HTR-8/SVneo (cell line): ENCODE measurements at places on chromosomes 12 and 14.
A peak's percentile ranks its signal among the peaks of the same experiment; 100 is the strongest.

GRCh38 chr14:104370256-104370870 lies 209.2 kb upstream of the C14orf180 start:
- peak; percentile 29 for DNase-seq

- DNase-seq: no peak
Observed at GRCh38 chr14:67517083-67517482, 16.0 kb upstream of the PLEKHH1 start.

GRCh38 chr12:131927110-131928079 lies 1.7 kb upstream of the PUS1 start:
- DNase-seq: no peak

DNA sequence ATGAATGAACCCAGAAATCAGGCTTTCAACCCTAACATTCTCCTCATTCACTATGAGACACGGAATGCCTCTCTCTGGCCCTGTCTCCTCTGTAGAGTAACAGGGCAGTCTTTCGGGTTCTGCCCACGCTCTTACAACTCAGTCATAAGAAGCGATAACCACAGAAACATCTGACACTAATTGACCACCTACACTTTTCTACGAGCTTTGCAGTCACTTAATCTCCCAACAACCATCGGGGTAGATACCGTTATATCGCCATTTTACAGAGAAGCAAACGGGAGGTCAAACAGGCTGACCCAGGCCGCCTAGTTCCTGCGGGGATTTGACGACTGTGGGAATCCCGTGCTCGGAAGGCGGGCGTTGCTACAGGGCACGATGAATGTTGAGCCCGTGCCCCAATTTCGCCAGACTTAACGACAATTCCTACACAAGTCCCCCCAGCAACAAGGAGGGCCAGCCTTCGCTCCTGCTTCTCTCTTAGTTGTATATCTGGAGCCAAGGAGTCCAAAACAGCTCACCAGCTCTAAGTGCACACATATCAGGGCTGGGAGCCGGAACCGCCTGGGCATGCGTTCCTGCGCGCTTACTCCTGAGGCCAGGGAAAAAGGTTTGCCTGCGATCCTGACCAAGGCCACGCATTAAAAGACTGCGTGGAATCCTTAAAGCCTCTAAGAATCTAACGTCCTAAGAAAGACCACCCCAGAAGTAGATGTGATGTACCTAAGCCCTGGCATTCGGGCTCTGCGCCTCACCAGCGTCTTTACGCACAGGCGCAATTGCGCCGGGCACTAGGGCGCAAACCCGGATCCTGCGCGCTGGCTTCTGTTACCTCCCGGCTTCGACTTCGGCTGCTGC lies 38.7 kb upstream of the TBX5 start:
- no peak for DNase-seq

GRCh38 chr12:96094201-96094600 lies 58.8 kb upstream of the LTA4H start:
- DNase-seq: no peak

DNA sequence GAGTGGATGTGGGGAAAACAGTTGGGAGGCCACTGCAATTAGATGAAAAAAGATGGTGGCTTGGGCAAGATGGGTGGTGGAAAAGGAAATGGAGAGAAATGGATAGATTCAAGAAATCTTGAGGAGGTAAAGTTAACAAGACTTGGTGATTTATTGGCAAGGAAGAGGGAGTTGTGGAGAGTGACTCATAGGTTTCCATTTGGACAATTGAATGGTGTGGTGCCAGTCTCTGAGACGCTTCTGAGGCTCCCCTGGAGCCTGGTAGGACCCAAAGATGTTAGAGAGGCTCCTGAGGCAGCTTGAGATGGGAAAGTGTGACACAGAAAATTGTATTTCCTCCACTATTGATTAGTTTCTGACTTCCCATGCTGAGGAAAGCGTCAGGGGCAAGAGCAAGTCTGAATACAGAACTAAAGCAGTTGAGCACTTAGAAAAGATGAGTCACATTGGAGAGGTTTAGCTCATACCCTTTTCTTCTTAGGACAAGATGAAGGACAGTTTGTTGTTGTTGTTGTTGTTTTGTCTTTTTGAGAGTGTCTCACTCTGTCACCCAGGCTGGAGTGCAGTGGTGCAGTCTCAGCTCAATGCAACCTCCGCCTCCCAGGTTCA lies 4.5 kb downstream of the PRPF40B start:
- peak; percentile 28 for DNase-seq

DNA sequence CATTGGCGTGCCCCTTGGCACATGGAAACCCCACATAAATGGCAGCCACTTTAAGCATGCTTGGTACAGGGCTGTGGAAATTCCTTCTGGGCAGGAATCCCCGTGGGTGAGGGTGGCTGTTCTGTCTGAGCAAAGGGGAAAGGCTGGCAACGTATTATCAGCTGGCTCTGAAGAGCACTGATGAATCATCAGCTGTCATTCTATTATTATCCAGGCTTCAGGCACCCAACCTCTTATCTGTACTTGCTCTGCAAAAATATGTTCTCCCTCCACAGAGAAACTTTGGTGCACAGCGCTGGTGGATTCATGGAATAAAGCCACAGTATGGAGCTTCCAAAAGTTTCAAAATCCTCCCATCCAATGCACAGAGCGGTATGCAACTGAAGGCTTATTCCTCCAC lies 167.1 kb downstream of the TBX5 start:
- DNase-seq: no peak

DNA sequence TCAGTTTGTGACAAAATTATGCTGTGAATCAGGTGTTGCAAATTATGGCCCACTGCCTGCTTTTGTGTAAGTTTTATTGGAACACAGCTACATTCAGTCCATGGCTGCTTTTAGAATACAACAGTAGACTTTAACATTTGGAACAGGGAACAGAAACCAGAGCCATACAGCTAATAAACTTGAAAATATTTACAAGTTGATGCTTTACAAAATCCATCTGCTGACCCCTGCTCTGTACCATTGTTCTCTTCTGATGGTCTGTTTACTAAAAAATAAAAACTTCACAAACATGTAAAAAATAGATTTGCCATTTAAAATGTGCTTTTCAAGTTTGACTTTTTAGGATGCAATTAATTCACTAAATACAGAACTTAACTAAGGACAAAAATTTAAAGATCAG lies 20.8 kb downstream of the PSMA3 start:
- DNase-seq: no peak

DNA sequence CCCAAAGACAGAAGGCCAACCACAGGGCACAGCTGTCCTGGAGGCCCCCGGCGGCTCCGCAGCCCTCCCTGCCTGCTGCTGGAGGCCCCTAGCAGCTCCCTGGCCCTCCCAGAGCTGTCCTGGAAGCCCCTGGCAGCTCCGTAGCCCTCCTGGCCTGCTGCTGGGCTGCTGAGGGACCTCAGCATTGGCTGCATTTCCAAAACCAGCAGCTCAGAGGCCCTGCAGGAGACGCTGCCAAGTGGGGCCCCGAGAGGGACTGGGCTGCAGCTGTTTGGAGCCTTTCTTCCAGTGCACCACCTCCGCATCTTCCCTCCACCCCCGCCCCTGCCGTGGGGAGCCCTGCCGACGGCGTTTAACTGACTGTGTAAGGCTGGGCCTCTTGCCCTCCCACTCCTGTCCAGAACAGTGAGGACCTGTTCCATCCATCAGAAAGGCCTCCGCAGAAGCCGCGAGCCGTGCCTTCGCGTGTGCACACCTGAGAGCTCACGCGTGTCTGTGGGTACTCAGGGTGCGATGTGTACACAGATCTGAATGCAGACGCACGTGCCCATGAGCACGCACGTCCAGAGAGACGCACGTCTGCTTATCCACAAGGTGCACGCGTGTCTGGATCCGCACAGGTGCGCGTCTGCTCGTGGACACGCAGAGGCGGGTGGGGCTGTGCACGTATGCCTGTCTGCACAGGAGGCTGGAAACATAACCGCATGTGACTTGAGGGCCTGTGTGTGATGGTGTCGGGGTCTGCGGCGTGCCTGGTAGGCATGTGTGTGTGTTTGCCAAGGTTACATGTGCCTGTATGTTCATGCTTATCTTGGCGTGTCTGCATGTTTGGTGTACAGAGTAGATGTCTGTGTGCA lies 57.0 kb upstream of the FBRSL1 start:
- DNase-seq: no peak

GRCh38 chr14:98931911-98932310 lies 340.1 kb downstream of the BCL11B start:
- DNase-seq: no peak

DNA sequence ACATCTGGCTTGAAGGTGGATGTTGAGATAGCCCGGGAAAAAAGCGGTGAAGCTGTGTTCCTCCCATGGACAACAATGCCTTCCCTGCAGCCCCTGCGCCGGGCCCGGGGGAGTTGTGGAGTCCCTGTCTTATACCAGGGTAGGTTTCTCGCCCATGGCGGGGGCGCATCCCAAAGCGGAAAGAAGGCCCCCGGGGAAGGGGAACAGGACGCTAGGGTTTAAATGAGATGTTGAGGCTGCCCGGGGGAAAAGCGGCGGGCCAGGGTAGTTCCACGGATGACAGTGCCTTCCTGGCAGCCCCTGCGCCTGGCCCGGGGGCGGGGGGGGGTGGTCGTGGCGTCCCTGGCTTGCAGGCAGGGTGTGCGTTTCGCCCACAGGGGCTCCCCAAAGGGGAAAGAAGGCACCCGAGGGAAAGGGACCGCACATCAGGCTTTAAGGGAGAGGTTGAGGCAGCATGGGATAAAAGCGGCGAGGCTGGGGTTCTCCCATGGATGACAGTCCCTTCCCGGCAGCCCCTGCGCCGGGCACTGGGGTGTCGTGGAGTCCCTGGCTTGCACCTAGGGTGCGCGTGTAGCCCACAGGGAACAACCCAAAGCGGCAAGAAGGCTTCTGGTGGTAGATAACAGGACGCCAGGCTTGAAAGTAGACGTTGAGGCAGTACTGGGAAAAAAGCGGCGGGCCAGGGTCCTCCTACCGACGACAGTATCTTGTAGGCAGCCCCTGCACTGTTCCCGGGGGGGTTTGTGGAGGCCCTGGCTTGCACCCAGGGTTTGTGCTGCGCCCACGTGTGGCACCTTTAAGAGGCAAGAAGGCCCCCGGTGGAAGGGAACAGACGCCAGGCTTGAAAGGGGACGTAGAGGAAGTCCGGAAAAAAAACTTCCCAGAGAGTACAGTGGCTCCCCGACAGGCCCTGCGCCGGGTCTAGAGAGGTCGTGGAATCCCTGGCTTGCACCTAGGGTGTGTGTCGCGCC lies 160.8 kb upstream of the ALG10B start:
- DNase-seq: no peak

DNA sequence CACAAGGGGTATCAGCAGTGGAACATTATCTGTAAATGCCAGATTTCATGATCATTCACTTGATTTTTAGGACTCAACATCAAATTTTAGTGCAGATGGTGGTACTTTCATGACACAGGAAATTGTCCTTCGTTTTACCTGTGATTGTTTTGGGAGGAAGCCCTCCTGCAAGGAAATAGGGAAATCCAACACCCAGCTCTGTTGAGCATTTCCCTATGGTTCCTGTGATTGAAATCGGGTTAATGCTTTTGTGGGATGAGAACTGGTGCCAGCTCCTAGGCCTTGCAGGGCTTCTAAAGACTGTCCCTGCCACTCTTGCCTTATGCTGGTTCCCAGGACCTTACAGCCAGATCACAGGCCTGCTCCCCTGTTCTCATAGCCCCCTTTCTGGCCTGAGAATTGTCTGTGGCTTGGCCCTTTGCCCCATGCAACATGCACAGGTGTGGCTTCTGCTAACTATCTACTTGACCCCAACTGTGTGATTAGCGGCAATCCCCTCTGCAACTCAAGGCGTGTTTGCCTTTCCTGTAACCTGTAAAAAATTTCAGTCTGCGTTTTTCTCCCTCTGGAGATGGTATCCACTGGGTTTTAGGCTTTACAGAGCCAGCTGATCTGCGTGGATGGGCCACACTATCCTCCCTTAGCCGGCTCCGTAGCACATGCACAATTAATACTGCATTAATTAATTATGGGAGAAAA lies 112.5 kb downstream of the ETV6 start:
- DNase-seq: no peak

- DNase-seq: no peak
Observed at GRCh38 chr12:130110914-130111313, 51.4 kb upstream of the FZD10 start.

GRCh38 chr14:69133206-69134125 lies 19.5 kb downstream of the DCAF5 start:
- DNase-seq: peak; percentile 51

DNA sequence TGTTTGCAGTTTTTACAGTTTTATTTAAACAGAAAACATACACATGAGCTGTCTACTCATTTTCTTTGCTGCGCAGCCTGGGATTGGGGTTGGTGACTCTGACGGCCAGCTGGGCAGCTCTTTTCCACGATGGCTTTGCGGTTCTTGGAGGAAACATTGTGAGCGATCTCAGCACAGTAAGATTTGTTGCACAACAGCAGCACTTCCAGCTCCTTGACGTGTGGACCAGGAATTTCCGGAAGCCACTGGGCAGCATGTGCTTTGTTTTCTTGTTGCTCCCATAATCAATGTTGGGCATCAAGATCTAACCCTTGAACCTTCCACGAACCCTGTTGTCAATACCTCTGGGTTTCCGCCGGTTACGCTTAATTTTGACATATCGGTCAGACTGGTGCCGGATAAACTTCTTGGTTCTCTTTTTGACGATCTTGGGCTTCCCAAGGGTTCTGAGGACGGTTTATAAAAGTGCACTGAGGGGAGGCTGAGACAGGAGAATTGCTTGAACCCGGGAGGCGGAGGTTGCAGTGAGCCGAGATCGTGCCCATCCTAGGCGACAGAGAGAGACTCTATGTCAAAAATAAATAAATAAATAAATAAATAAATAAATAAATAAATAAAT lies 21.8 kb downstream of the FKBP11 start:
- DNase-seq: no peak

DNA sequence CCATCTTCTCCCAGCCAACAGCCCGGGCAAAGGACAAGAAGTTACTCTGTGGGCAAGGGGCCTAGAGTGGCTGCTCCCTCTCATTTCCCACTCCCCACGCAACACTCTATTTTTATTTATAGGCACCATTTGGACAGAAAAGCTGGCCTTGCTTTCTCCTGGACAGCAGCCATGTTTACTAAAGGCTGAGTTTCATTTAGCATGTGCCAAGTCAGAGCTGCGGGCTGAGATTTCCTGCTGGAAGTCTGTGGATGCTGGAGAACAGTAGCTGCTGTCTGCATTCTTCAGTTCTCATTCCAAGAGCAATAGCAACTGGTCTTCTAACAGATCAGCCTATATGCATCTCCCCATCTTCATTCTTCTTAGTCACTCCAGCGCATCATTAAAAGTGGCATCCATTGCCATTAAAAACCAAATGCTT lies 8.3 kb downstream of the COL2A1 start:
- DNase-seq: no peak

GRCh38 chr12:1481326-1481725 lies 113.1 kb downstream of the FBXL14 start:
- DNase-seq: no peak

DNA sequence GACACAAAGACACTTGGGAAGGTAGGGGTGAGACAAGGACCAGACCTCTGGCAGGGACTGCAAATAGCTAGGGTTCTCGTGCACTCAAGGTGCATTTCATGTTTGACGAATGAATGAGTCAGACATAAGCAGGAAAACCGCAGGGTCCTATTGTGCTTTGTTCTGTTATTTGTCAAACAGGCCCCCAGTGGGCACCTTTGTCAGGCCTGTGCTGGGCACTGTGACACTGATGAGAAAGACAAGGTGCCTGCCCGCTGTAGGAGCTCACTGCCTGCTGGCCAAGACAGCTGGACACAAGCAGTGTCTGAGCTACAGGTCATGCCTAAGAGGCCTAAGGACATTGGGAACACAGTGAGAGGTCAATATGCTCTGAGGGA lies 2.3 kb downstream of the OTUB2 start:
- DNase-seq: no peak
